ENCODE measurements at places on chromosomes 3 and 15.
A peak's percentile ranks its signal among the peaks of the same experiment; 100 is the strongest.

- no peak for DNase-seq
Measured at GRCh38 chr3:152688313-152688712, 146.6 kb upstream of the P2RY1 start.

DNA sequence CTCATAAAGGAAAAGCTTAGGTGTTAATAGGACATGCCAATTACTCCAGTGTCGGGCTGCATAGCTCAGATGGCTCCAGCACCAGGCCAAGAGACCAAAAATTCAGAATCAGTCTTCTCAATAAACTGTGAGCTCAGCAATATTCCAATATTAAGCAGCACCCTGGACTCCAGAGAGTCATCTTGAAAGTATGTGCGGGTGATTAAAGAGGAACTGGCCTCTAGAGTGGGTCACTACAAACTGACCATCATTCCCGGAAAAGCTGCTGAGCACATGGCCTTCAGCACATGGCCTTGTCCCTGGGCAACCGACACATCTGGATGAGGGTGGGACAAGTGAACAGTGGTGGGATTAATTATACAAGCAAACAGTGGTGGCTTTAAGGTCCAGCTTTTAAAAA is 59.0 kb downstream of the MAGI1 start:
- no peak for DNase-seq

DNA sequence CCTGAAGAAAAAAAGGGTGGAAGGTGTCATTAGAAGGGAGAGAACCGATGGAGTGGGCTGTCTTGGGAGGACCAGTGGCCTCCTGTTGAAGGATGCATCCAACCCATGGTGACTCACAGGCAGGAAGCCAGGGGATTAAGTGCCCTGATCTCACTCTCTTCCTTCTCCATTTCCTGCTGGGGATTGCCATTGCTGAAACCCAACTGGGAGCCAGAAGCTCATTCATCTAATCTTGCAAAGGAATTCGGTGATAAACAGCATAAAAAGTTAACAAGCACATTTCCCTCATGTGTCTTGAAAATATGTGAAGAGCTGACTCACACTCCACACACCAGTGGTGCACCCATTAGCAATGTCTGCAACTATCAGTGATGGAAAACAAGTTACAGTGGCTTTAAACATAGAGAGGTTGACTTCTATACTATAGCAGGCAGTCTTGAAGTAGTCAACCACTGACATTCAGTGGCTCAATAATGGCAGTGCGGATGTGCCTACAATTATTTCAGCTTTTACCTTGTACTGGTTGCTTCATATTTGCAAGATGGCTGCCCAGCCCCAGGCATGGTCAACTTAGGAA is 12.8 kb upstream of the CSRNP1 start:
- peak; percentile 81 for DNase-seq

DNA sequence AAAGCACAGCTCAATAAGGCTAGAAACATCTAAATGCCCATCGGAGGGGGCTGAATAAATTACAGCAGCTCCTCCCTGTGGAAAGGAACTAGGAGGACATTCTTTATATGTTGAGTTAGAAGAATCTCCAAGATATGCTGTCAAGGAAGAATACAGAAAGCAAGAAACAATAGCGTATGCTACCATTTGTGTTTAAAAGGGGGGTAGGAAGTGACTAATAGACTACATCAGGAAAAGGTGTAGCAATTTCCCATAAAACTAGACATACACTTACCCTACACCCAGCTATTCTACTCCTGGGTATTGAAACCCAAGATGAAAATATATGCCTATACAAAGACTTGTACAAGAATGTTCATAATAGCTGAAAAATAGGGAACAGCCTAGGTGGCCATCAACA is 21.6 kb downstream of the SEC61A1 start:
- no peak for DNase-seq

DNA sequence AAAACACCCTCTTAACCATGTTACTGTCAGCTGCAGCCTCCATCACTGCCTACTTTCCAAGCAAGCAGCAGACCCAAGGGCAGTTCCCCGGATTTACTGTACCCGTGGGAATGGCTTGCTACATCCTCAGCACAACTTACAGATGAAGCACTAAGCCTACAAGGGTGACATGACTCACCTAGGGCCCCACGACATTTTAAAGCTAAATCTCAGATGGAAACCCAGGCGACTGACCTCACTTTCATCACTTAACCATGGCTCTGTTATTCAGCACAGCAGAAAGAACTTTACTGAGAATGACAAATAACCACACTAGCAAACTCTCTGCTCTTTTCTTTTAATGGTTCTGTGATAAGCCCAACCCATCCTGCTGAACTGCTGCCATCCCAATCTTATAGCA is 65.6 kb downstream of the SUMF1 start:
- no peak for DNase-seq

- no peak for DNase-seq
Measured at GRCh38 chr15:27585041-27585640, 514.0 kb downstream of the OCA2 start.

DNA sequence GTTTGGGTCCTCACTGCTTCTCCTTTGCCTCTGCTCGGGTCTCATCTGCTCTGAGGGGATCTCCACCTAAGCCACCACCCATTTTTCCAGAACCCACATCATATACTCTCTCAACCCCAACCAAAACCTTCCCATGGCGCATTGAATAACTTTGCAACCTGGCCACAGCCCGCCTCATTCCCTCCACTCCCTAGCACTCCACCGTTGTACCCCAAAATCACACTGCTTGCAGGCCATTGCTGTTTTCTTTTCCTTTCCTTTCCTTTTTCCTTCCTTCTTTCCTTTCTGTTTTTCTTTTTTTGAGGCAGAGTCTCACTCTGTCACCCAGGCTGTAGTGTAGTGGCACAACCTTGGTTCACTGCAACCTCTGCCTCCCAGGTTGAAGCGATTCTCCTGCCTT is 3.1 kb upstream of the VPS18 start:
- no peak for DNase-seq

- no peak for DNase-seq
Measured at GRCh38 chr3:101995371-101996046, 146.2 kb downstream of the NFKBIZ start.

- no peak for DNase-seq
Measured at GRCh38 chr15:45689616-45690015, 54.8 kb downstream of the SQOR start.

DNA sequence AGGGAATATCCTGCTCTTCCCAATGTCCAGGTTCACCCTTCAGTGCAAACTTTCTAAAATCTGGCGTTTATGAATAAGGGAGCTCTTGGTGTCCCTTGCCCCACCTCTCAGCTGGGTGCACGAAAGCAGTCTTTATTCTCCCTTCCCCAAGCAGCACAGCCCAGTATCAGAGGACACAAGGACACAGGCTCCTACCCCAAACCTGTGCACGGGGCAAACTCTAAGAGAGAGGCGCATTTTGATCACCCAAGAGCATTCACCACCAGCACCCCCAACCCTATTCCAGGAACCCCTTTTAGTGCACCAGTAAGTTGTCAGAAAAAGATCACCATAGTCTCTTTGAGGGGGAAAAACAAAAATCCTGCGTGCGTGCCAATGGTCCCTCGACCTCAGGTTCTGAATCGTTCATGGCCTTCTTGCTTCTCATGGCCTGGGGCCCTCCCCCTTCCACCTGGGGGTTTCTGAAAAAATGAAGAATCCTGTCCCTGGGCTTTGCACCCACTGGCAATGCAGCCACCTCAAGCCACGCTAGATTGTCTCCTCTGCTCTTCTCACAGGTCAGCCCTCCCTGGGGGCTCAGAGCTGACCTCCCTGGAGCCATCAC is 78.9 kb downstream of the FAM174B start:
- no peak for DNase-seq

GRCh38 chr3:76698136-76698706 is 341.7 kb upstream of the ROBO2 start:
- no peak for DNase-seq

- no peak for DNase-seq
Measured at GRCh38 chr15:43212951-43213350, 7.9 kb downstream of the EPB42 start.

- DNase-seq = no peak
Measured at GRCh38 chr3:55161231-55161630, 233.4 kb upstream of the LRTM1 start.
